ENCODE measurements at places on chromosomes 1 and 21. TPM values are rescaled to one million over a fixed set of nuclear protein-coding genes. Genes with fewer than 3 reads are reported as not detected.

Gene NHLH2
- not detected for total RNA-seq

Gene PCNX2
- 1.4 TPM for total RNA-seq

Gene TTC3
- total RNA-seq = 120 TPM

Gene C1orf94
- not detected for total RNA-seq

Gene RNF186
- total RNA-seq = not detected

Gene IFI6
- 21.8 TPM for total RNA-seq

Gene MTARC2
- 12.6 TPM for total RNA-seq

Gene CFAP107
- total RNA-seq = not detected

Gene TNFRSF18
- total RNA-seq = 0.26 TPM

Gene TRNP1
- 1.4 TPM for total RNA-seq

Gene BACH1
- total RNA-seq = 38.1 TPM

Gene CRYBG2
- 0.25 TPM for total RNA-seq

Gene DNAJC28
- 0.89 TPM for total RNA-seq

Gene MED8
- 36.7 TPM for total RNA-seq

Gene DPT
- total RNA-seq = not detected

Gene DNASE2B
- not detected for total RNA-seq

Gene AMPD1
- total RNA-seq = not detected

Gene SELE
- 4.9 TPM for total RNA-seq

Gene PIK3C2B
- total RNA-seq = 20.5 TPM

Gene CFHR5
- not detected for total RNA-seq

Gene NUDT4B
- 11.9 TPM for total RNA-seq

Gene DFFB
- 11.2 TPM for total RNA-seq

Gene ZNF695
- 1.0 TPM for total RNA-seq

Gene NECTIN4
- total RNA-seq = under 0.01 TPM

Gene OLIG2
- not detected for total RNA-seq

Gene CTSS
- total RNA-seq = 51.7 TPM

Gene DYNLT5
- 0.77 TPM for total RNA-seq

Gene FCGR3B
- not detected for total RNA-seq

Gene TRIM63
- total RNA-seq = not detected

All from dermis microvascular lymphatic vessel endothelial cell (primary cell).